Right cardiac atrium (tissue), 5 donors: ENCODE measurements at places on chromosomes 4 and X. TPM values are rescaled to one million over a fixed set of nuclear protein-coding genes. Genes with fewer than 3 reads are reported as not detected.

- no peak for DNase-seq
Observed at GRCh38 chrX:148732743-148733142, 232.3 kb downstream of the AFF2 start.

Gene C4orf54
- total RNA-seq, result 0.68 TPM

Gene C4orf50
- 0.03 TPM for total RNA-seq

Gene HPRT1
- total RNA-seq, result 21.8 TPM

- DNase-seq, result no peak
Observed at GRCh38 chr4:69750346-69750745, 10.1 kb downstream of the SULT1B1 start.

Gene ITGB1BP2
- 174 TPM for total RNA-seq

DNA sequence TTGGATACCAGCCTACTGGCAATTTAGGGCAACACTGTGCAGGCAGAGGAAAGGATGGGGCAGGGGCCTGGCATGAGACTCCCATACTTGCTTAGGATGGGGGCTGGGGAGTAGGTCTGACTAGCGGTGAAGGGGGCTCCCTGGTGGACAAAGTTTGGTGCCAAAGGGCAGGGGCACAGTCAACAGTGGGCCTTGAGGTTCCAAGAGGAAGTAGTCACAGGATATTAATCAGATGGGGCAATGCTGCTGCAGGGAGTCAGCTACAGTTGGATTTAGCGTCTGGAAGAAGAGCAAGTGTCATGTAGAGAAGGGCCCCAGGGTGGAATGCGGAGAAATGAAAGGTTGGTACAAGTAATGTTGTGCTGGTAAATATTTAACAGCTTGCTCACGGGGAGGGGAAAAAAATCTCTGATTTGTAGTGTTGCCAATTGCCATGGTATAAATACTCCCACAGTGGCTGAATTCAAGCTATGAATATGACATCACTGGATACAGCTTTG lies 139.4 kb downstream of the PJA1 start:
- no peak for DNase-seq

DNA sequence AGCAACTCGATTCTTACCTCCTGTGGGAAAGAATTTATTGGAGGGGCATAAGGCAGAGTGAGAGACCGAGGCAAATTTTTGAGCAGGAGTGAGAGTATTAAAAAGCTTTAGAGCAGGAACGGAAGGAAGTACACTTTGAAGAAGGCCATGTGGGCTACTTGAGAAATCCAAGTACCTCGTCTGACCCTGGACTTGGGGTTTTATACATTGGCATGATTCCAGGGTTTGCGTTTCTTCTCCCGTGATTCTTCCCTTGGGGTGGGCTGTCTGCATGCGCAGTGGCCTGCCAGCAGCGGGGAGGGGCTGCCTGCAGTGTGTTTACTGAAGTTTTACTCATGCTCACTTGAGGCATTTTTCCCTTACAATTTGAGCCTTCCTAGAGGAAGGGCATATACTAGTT lies 3.4 kb downstream of the GALNT7 start:
- DNase-seq, result no peak

Gene CLTRN
- not detected for total RNA-seq

DNA sequence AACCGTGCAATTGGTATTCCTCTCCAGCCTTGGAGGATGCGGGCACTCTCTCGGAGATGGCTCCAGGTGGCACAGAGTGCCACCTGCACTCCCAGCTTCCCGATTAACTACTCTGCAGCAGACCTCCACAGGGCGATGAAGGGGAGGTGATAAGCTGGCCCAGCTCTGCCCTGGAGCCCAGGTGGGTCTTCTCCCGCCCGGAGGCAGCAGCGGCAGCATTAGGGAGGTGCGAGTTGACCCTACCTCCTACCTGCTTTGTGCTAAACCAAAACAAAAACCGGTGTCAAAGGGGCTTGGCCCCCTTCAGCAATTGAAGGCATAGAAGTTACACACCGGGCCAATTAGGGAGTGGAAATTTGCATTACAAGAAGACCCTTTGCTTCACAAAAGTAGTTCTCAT lies 137.4 kb upstream of the MAMLD1 start:
- no peak for DNase-seq

DNA sequence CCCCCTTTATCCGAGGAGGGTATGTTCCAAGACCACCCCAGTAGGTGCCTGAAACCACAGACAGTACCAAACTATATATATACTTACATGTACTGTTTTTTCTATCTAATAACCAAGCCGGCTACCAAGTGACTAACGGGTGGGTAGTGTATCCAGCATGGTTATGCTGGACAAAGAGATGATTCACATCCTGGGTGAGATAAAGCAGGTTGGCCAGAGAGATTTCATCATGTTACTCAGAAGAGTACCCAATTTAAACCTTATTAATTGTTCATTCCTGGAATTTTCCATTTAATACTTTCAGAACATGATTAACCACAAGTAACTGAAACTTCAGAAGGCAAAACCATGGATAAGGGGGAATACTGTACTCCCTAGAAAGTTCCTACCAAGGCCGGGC lies 46.5 kb downstream of the RFC1 start:
- no peak for DNase-seq

- DNase-seq, result no peak
Observed at GRCh38 chrX:96721354-96721753, 36.7 kb downstream of the DIAPH2 start.

DNA sequence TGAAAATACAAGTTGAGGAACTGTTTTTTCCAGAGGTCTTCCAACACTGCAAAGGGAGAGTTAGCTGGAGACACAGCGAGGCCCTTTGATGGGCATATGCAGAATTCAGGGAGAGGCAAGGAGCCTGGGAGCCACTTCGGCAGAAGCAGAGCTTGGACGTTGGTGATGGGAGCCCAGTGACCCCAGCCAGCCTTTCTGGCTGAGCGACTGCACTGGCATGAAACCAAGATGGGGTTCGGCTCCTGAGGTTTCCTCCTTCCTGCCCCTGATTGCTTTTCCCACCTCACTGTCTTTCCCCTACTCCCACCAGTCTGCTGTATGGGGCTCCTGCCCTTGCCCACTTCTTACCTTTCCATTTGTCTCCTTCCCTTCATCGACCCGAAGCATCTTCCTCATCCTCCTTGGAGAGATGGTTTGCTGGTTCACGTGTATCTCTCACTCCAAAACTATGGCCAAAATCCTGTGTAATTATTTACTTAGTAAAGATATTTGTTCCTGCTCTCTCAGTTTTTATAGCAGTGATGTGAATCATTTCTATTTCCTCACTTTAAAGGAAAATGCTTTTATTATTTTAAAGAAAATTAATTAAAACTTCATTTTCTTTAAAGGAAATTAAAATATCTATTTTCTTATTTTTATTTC lies 100.5 kb downstream of the NFKB1 start:
- DNase-seq, result no peak

Gene KIAA0232
- total RNA-seq, result 67.0 TPM

DNA sequence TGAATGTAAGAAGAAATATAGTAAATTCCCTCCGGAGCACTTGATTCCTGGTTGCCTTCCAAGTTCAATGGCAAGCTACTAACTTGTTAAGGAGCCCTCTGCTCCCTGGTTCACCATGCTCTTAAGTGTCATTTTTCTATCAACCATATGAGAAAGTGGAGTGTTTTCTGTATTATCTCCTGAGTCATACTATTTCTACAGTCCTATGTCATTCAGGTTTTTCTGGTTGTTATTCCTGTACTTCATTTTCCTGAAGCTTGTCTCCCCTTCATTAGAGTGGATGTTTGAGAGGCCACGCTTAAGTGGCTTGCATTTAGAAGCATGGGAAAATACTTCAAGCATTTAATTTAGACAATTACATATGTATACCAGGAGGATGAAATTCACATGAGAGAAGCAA lies 14.7 kb upstream of the EPGN start:
- no peak for DNase-seq

DNA sequence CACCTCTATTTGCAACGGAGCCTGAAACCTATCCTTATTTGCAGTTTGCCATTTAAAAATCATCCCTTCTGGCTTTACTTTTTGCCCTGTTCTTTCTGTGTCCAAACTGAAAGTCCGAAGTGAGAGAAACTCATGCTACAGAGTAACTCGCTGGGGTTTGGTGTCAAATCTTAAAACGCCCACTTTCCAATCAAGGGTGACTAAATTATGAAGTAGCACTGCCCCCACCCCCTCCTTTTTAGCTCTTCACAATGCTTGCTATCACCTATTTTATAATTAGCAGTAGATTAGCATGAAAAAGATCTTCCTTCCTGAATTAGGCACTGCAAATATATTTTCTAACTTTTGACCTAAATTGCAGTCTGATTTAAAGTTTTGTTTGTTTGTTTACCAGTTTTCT lies 52.5 kb downstream of the VGLL1 start:
- DNase-seq, result no peak

GRCh38 chr4:108601106-108601505 lies 19.3 kb upstream of the RPL34 start:
- no peak for DNase-seq

- DNase-seq, result no peak
Observed at GRCh38 chrX:45035071-45035470, 162.1 kb downstream of the KDM6A start.

DNA sequence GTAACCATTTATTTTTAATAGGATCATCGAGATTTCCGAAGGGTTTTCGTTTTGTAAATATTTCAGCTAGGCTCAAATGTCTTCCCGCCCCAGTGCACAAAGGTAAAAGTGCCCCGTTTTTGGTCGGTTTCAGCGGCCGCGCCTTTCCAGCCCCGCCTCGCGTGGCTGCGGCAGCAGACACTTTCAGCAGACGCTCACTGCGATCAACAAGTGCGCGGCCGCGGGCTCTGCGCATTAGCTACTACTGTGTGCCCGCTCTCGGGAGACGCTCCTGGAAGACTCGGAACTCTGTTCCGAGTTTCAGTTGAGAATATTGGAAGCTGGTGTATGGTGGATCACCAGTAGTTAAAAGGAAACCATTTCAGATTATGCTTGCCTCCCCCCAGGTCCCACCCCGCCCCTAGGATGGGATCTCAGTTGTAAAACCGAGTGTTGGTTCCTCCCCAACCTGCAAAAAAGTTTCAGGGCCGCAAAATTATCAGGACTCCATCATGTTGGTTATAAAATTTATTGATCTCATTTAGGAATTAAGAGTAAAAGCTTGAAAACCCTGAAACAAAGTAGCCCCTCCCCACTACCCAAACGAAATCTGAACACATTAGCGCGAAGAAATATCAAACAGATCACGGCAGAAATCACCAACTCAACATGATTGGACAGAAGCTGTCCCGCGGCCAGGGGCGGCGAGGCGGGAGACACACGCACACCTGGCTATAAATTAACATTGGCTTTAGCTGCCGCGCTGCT lies 2.2 kb downstream of the SOX3 start:
- DNase-seq, result peak; percentile 57

Gene HMX1
- not detected for total RNA-seq

Gene AADAT
- 2.0 TPM for total RNA-seq

Gene TNIP3
- total RNA-seq, result not detected

Gene KIT
- total RNA-seq, result 1.4 TPM

Gene AWAT2
- total RNA-seq, result not detected

DNA sequence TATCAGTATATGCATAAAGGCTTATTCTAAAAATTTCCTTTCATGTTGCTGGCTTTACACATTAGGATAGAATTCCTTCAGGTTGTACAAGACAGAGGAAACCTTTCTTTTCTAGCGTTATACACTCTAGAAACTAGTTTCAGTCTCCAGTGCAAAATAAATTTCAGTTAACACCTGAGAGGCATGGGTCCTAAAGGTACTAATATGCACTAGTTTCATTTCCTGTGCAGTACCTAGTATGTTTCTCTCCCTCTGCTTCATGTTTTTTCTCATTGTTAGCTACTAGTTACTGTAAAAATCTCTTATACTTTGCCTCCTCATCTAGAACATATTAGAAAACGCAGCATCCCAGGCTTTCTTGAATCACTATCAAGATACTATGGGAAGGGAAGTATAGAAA lies 54.0 kb downstream of the SNX25 start:
- DNase-seq, result no peak

Gene RPL9
- 966 TPM for total RNA-seq

DNA sequence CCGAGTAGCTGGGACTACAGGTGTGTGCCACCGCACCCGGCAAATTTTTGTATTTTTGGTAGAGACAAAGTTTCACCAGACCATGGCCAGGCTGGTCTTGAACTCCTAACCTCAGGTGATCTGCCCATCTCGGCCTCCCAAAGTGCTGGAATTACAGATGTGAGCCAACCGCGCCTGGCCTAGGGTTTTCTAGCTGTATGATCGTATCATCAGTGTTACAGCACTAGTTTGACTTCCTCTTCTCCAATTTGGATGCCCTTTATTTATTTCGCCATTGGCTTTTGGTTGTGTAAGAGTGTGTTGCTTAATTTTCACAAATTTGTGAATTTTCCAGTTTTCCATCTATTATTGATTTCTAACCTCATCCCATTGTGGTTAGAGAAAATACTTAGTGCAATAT lies 5.2 kb downstream of the TKTL1 start:
- DNase-seq, result no peak

GRCh38 chr4:185710487-185710995 lies 101.5 kb downstream of the SORBS2 start:
- no peak for DNase-seq

DNA sequence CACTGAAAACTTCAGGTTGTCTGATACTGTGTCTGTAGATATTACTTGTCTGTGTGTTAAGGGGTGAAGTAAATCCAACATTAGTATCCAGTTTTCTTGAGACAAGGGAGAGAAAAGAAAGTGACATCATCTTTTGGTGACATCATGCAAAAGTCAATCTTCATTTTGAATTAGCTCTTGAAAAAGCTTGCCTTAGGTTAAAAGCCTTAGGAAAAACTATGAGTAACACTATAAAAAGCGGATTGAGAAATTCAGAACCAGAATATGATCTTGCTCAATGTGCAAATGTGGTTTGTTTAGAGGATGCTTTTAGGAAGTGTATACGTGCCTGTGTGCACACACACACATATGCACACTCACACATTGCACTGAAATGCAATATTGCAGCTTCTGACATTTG lies 345.8 kb upstream of the CASK start:
- DNase-seq, result no peak

GRCh38 chrX:100911731-100912130 lies 17.0 kb downstream of the XKRX start:
- no peak for DNase-seq

Gene RPS6KA6
- 2.6 TPM for total RNA-seq

DNA sequence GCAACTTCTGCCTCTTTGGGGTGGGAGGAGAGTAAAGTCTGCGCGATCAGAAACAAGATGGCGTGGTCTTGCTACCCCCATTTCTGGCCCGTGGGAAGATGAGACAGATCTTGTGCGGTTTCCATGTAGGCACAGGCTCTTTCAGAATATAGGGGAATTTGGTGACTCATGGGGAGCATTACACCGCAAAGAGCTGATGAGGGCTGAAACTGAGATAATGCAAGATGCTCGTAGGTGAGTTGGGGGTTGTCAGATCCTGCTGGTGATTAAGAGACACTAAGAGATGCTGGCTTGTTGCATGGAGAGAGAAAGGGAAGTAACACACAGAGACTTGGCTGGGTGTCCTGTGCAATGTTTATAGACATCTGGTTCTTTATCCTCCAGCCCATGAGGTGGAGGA lies 1.5 kb downstream of the EVC start:
- DNase-seq, result no peak

Gene BEX5
- 4.1 TPM for total RNA-seq
